Stimulated activated CD4-positive, alpha-beta T cell treated with anti-CD3 and anti-CD28 coated beads, Interleukin-4, amount 100 ng/mL, for 1 hour (primary cell): ENCODE measurements at places on chromosomes 3 and 15.
A peak's percentile ranks its signal among the peaks of the same experiment; 100 is the strongest.

GRCh38 chr3:46663591-46664135 lies 29.8 kb downstream of the ALS2CL start:
- no peak for DNase-seq

- no peak for DNase-seq
Observed at GRCh38 chr3:127833281-127834032, 11.1 kb upstream of the MGLL start.

DNA sequence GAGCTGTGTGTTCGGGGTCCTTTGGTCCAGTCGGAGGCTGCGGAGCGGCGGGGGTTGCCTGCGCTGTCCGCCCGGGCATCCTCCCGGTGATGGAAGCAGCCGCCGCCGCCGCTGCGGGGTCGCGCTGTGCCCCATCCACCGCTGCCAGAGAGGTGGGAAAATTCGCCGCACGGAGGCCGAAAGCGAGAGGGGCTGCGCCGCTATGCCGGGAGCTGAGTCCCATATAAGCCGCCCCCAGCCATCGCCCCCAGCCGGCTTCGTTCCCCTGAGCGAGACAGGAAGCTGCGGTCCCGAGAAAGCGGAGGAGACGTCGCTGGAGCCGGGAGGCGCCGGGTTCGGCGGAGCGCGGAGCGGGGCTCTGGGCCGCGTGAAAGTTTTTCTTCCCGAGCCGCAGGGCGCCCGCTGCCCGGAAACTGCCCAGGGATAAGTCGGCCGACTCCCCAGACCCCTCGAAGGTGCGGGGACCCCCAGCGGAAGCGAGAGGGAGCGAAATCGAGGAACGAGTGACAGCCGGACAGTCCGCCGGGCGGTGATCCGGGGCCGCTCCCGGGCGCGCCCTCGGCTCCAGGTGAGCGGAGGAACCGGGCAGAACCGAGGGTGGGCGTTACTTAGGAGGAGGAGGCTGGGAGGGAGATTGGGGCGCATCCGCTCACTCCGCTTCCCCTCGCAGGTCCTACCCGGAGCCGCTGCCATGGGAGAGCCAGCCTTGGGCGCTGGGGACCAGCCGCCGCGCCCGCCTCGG lies 574 bp downstream of the CHST2 start:
- peak; percentile 36 for DNase-seq

DNA sequence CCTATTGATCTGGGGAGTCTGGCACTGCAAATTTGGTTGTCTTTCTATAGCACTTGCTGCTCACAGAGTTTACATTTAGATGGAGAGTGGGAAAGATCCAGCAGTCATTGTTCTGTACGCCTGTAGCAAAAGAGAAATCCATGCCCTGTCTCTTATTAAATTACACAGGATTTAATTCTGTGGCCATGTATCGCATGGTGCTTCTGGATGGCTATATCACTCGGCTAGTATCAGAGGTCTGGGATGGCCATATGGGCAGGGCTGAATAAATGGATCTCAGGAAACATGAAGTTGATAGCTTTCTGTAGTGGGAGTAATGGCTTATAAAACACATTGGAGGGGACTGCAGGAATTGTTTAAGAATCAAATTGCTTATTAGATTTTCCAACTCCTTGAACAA lies 325.8 kb upstream of the DPH6 start:
- DNase-seq: no peak

DNA sequence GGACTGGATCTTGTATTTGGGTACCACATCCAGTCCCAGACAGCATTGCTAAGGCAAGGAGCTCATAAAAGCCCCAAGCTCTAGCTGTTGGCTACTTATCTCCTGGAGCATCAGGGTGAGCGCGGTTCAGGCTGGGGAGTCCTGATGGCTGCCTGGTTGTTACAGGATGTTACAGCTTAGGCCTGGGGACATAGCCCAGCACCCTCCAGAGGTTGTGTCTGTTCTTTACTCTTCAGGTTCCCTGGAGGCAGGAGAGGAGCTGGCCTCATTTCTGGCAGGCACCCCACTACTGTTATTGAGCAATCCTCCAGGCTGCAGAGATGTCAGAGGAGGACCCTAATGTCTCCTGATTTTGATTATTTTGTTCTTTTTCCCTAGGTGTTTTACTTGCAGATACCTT lies 26.6 kb downstream of the APBA2 start:
- no peak for DNase-seq

GRCh38 chr3:58520403-58521335 lies 16.3 kb downstream of the ACOX2 start:
- no peak for DNase-seq

GRCh38 chr3:26714485-26714884 lies 91.9 kb downstream of the LRRC3B start:
- DNase-seq: no peak

GRCh38 chr15:85760531-85761371 lies 34.0 kb downstream of the KLHL25 start:
- DNase-seq: no peak
